ENCODE measurements at places on chromosomes 7 and 10. TPM values are rescaled to one million over a fixed set of nuclear protein-coding genes. Genes with fewer than 3 reads are reported as not detected.

DNA sequence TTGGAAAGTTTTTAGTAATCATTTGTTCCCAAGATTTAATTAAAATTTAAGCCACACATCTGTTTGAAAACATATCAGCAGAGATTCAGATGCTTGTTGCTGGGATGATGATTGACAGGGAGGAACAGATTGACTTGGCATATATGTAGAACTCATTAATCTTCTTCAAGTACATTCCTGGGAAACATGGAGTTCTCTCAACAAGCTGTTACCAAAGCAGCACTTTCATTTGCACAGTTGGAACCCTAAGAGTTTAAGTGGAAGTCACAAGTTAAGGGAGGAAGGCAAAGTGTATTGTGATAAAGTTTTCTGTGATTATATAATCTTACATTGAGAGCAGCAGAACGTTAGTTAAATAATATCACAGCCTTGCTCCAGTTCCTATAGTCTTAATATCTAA lies 485.4 kb upstream of the CELF2 start:
- DNase-seq, result no peak

GRCh38 chr7:1666823-1667565 lies 3.1 kb upstream of the ELFN1 start:
- DNase-seq, result no peak

DNA sequence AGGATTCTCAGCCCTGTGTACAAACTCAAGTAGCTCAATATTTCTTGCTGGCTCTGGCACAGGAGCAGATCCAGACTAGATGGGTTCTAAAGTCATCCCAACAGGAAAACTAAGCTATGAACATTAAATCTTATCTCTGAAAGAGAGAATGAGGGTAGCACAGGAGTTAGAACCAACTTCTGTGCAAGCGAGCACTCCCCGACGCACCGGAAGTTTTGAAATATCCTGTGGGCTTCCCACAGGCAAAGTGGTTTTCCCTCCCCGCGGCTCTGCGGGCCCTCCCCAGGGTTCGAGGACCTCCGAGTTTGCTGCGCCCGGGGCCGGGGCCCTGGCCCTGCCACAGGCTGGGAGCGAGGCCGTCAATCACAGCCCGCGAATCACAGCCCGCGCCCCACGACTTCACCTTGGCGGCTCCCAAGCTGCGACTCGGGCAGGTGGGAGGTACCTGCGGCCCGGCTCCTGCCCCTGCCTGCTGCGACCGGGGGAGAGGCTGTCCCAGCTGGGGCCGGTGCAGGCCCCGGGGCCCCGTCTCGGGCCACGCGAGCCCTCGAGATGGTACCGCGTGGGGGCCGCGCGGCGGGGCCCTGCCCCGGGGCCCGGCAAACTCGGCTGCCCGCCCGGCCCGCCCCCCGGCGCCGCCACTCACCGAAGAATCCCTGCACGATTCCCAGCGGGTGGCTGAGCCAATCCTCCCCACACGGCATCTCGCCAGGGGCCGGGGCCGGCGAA lies 598 bp downstream of the MCMBP start:
- peak; percentile 54 for DNase-seq

DNA sequence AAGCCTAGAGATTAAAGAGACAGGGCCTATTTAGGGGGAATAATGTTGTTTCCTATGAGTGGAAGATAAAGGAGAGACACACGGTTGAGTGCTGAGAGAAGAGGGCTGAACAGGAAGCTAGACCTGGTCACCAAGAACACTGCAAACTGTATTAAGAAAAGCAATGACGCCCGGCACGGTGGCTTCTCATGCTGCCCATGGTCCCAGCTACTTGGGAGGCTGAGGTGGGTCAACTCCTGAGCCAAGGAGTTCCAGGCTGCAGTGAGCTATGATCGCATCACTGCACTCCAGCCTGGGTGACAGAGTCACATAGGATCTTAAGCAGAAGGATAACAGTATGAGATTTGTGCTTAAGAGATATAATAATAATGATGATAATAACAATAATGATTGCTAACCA lies 19.7 kb upstream of the OTUD1 start:
- DNase-seq, result no peak

DNA sequence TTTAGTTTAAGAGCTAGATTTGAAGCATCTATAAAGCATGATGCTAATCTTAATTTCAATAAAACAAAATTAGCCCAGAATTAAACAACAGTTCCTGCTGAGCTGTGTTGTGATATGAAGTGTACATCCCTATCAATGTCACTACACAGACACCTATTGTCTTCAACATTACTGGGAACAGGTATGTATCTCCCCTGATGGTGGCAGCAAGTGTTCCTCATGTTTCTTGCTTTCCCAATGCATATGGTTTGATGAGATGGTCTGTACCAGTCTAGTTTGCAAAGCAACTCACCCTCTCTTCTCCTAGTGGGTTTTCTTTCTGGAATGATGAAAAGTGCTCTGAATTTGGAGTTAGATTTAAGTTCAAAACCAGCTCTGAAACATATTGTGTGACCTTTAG lies 38.1 kb downstream of the TSPAN12 start:
- DNase-seq, result no peak

The NPC1L1 gene
- total RNA-seq, result not detected

- no peak for DNase-seq
Measured at GRCh38 chr10:124688386-124688785, 55.8 kb downstream of the FAM53B start.

The CLDN4 gene
- 0.28 TPM for total RNA-seq

DNA sequence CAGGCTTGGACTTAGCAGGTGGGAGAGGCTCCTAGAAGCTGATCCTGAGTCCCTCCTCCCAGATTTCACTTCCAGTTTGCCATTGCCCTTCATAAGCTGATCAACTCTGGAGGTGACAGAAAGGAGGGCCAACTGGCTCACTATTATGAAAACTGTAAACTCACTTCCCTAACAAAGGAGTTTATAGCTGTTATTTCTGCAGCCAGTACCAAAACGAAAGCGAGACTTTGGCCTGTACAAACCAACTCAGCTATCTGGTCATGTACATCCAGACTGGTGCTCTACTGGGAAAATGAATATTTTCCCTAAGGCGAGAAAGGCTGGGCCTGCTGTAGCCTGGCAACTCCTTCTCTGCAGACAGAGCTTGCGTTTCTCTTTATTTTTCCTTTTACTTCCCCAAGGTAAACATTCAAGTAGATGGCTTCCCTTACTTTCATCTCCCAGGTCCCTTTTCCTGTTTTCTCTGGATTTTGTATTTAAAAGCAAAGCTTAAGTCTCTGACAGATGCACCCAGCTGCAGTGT lies 54.7 kb downstream of the GALNT17 start:
- no peak for DNase-seq
